NK-92 treated with Interleukin-12 subunit alpha and Interleukin-12 subunit beta, amount 100 ng/mL, for 24 hours (cell line): ENCODE measurements at places on chromosomes 5 and 9.

DNA sequence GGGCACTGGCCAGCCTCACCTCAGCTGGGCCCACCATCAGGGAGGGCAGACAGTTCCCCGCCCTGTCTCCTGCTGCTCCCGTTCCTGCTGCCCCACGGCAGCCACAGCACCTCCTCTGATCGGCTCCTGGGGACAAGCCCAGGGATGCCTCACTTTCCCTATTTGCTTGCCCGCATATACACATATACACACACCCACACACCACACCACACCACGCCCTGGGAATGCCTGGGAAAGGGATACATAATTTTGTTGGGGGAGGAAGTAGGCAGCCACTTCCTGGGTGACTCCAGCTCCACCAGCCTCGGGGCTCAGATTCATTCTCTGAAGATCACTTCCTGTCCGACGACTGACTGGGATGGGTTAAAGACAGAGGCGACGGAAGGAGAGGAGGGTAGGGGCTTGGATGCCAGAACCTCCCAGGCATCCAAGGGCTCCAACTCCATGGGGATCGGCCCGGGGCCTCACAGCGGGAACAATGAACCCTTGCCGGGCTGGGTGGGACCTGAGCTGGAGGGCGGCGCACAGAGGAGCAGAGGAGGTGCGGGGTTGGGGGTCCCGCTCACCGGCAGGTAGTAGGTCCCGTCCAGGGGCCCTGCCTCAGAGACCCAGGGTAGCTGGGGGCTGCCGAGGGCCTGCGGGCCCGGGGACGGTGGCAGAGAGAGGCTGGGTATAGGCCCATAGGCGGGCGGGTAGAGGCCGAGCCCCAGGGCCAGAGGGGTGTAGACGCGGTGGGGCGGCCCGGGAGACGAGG, 2.0 kb upstream of the MZB1 start:
- DNase-seq, result no peak

DNA sequence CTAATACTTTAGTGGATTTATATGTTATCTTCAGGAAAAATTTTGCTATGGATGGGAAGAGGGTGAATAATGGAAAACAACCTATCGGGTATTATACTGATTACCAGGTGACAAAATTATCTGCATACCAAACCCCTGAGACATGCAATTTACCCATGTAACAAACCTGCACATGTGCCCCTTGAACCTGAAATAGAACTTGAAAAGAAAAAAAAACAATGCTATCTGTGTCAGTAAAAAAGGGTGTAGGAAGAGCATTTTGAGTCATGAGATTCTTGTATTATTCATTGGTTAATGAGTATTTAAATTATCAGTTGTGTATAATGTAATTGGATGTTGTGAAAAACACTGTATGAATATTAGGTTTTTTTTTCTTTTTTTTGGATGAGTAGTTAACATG, 75.4 kb downstream of the PRR16 start:
- DNase-seq, result no peak

- no peak for DNase-seq
Measured at GRCh38 chr5:68074048-68074632, 141.4 kb upstream of the PIK3R1 start.

DNA sequence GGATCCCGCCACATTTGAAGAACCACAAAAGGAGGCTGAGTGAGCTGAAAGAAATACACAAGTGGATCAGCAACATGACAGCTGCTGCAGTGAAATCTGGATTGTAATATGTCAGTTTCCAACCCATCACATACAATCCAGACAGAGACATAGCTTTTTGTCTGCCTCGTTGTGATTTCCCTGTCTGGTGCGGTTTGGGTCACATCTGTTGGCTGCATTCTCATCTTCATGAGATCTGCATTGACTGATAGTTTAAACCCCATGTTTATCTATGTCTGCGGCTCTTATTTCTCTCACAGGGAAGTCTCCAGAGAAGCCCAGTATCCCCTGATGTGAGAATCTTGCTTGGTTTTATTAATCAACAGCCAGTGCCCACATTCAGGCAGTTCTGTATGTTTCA, 403.1 kb upstream of the ZNF608 start:
- DNase-seq, result no peak

- no peak for DNase-seq
Measured at GRCh38 chr9:108386859-108387384, 468.9 kb downstream of the ACTL7B start.

DNA sequence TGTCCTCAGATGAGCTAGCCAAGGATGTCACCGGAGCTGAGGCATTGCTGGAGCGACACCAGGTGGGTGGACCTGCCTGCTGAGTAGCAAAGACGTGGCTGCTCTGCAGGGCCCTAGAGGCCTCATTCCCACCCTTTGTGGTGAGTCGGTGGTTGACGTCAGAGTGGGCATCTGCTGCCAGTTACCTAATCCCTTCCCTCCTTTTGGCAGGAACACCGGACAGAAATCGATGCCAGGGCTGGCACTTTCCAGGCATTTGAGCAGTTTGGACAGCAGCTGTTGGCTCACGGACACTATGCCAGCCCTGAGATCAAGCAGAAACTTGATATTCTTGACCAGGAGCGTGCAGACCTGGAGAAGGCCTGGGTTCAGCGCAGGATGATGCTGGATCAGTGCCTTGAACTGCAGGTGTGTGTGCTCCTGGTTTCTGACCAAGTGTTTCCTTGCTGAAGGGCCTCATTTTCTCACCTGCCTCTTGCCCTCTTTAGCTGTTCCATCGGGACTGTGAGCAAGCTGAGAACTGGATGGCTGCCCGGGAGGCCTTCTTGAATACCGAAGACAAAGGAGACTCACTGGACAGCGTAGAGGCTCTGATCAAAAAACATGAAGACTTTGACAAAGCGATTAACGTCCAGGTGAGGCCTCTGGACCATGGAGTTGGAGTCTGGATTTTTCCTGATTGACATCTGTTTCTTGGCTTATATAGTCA, 48.9 kb downstream of the DYNC2I2 start:
- DNase-seq, result no peak

DNA sequence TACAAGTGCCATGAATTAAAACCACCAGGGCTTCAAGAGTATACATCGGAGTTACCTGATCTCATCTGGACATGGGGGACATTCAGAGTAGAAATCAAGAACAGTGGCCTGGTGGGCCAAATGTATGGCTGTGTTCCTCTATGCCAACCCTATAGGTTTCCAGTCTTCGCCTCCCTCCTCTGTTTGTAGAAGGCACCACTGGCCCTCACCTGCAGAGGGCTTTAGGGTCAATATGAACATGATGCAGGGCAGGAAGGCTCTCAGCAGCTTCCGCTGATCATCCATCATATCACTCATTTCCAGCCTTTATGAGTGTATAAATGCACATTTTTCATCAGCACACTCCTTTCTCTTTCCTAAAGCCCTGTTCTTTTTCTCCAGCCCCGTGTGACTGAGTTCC, 555.5 kb upstream of the BRINP1 start:
- DNase-seq, result no peak

DNA sequence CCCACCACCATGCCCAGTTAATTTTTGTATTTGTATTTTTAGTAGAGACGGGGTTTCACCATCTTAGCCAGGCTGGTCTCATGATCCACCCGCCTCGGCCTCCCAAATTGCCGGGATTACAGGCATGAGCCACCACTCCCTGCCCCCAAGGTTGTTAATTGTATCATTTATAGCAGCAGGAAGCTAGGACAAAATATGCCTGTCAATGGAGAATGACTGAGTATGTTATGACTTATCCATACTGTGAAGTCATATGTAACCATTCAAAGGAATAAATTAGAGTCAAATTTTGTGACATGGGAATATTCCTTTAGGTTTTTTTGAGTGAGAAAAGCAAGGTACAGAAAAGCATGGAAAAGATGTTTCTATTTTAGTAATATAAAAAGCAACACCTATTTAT, 3.9 kb upstream of the DAB2 start:
- DNase-seq, result no peak

DNA sequence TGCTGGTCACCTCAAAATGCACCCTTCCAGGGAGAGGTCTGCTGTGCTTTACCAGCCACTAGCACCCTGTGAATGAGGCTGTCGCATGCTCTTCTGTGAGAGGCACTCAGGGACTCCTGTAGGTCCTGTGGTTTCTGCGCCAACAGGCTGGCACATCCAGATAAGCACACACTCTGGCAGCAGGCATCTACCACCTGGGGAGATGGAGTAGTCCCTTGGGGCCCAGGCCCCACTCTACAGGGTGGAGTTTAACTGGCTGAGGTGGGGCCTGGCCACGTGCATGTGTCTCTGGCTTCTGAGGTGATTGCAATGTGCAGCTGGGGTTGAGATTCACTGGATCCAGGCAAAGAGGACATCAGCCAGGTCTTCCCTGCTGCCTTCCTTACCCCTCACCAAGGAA, 32.3 kb downstream of the TMEM174 start:
- DNase-seq, result no peak

- DNase-seq, result no peak
Measured at GRCh38 chr5:89071101-89071940, 188.3 kb upstream of the MEF2C start.

DNA sequence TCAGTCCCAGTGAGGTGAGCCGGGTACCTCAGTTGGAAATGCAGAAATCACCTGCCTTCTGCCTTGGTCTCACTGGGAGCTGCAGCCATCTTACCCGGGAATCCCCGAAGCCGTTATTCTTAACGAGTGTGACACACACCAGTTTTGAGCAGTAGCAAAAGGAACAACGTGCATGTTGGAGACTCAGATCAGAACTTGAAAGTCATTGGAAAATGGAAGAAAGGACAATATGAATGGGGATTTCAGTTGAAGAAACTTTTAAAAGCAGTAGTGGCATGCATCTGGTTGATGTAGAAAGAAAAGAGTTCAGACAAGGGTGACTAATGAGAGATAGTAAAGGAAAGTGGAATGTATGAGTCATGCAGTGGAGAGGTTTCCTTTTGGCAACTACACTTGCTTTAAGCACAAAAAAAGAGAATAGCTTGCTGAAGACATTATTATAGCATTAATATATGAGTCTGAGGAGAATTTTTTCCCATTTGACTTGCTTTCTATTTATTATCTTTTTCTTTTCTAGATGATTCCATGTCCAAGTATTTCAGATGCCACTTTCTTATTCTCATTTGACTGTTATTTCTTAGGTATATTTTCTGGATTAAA, 44.4 kb upstream of the ANKDD1B start:
- peak; percentile 15 for DNase-seq

GRCh38 chr5:101796427-101796826, 499.7 kb downstream of the SLCO4C1 start:
- no peak for DNase-seq

DNA sequence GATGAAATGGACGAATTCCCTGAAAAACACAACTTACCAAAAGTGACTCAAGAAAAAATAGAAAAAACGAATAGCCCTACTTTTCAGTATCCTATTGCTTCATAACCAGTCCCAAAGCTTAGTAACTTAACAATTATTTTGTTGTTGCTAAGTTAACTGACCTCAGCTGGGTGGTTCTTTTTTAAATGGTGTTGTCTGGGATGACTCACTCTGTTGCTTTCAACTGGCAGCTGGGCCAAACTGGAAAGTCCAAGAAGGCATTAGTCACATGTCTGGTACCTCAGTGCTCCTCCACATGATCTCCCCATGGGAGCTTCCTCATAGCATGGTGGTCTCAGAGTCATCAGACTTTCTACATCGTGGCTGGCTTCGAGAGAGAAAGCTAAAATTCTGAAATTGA, 47.8 kb upstream of the ADAMTS2 start:
- peak; percentile 25 for DNase-seq

- DNase-seq, result no peak
Measured at GRCh38 chr9:71036501-71036900, 84.9 kb downstream of the TRPM3 start.

GRCh38 chr9:110065532-110065931, 142.4 kb downstream of the C9orf152 start:
- DNase-seq, result no peak

DNA sequence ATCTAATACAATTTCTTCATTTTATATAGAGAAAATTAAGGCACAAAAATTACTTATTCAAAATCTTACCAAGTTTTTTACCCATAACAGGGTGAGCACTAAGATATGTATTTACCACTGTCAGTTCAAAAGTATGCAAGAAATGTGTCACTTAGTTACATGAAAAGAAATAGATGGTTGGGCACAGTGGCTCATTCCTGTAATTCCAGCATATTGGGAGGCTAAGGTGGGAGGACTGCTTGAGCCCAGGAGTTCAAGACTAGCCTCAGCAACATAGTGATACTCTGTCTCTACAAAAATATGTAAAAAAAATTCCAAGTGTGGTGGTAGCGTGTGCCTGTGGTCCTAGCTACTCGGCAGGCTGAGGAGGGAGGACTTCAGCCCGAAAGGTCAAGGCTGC, 19.4 kb downstream of the YIPF5 start:
- DNase-seq, result no peak

DNA sequence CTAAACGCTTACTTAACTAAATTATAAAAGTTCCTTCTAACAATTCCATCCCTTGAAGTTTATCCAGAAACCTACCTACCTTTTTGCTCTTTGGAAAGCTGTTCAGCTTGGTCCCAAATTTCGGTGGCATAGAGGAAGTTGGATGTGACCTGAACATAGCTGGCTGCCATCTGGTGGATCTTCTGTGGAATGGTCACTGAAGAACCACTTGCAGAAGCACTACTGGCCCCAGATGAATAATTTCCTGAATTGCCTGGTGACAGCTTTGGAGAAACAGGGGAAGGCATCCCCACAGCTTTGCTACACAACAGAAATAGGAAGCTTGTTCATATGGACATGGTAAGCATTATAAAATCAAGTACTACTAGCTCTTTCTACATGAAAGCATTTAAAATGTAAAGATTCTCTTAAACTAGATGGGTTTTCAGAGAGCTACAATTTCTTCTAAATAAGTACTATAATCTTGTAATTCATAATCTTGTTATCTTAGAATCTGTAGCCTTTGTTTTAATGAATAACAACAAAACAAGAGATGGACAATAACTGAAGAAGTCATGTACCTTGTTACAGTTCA, 9.9 kb downstream of the LEAP2 start:
- DNase-seq, result no peak

DNA sequence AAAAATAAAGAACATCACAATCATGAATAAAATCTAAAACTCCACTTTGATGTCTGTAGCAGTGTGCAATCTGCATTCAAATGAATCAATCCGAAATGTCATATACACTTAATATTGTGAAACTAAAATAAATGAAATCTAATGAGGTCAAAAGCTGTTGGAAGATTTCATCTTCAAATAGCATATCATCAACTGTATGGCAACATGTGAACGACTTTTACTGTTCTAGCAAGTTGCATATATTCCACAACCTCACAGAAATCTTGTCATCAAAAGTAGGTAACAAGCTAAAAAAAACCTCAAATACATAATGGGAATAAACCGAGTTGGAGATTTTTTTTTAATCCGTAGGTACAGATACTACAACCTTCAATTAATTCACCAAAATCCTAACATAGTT, 1.2 kb downstream of the PTBP3 start:
- DNase-seq, result no peak

- DNase-seq, result no peak
Measured at GRCh38 chr9:22103685-22104575, 94.8 kb upstream of the CDKN2B start.

- DNase-seq, result no peak
Measured at GRCh38 chr9:123772967-123773366, 157.0 kb downstream of the DENND1A start.

DNA sequence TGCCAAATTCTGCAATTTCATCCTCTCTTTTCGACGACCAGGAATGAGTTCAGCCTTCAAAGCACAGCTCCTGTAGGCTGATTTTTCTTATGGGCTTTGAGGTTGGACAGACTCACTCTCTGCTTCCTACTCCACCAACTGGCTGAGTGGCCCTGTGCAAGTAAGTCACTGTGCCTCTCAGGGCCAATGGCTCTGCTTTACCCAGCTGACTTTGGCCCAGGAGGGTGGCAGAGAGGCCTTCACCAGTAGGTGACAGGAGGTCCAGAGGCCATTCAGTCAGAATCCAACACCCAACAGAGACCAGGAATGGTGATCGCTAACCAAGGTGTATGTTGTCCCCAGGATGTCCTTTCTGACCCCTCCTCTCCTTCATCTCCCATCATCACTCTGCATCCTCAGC, 49.5 kb upstream of the ALDH1B1 start:
- DNase-seq, result no peak
